ENCODE measurements at places on chromosomes 5 and 9.

DNA sequence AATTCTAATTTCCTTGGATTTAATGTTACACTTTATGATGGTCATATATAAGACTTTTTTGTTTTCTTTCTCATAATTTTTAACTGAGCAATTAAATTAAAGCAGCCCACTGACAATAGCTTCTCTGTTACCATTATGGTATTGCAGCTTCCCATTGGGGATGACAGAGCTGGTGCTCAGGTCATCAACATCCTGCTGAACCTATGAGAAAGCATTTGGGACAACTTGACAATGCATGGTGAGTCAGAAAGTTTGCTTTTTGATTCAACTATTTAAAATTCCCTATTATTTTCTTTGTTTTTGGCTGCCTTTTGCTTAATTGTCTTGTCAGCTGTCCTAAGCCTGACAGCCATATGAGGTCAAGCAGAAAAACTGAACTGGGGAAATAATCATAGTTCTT, 487.4 kb upstream of the RIOK2 start:
- DNase-seq: no peak

- DNase-seq: no peak
Measured at GRCh38 chr5:56282216-56282615, 49.1 kb upstream of the ANKRD55 start.

GRCh38 chr5:98570010-98570409, 203.5 kb upstream of the RGMB start:
- DNase-seq: no peak

- DNase-seq: no peak
Measured at GRCh38 chr9:125180876-125181275, 8.7 kb downstream of the PPP6C start.

GRCh38 chr5:64790210-64790609, 21.5 kb downstream of the CWC27 start:
- no peak for DNase-seq

DNA sequence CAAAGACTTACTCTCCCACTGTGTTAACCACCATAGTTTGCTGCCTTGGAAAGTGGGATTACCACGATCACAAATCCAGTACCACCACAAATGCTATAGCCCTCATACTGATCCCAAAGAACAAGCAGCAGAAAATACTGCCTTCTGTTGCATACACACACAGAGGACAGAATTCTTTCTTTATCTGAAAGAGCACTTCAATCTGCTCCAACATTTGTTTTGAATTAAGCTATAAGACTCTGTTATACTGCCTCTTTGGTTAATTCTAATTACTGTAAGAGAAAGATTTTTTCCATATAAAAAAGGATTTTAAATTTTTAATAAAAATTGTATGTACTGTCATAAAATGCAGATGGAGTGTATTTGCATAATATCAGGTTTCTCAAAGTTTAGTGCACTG, 69.8 kb downstream of the YIPF5 start:
- no peak for DNase-seq

GRCh38 chr9:87238545-87238944, 259.1 kb upstream of the DAPK1 start:
- DNase-seq: no peak

GRCh38 chr5:62341783-62342475, 35.9 kb downstream of the KIF2A start:
- no peak for DNase-seq

DNA sequence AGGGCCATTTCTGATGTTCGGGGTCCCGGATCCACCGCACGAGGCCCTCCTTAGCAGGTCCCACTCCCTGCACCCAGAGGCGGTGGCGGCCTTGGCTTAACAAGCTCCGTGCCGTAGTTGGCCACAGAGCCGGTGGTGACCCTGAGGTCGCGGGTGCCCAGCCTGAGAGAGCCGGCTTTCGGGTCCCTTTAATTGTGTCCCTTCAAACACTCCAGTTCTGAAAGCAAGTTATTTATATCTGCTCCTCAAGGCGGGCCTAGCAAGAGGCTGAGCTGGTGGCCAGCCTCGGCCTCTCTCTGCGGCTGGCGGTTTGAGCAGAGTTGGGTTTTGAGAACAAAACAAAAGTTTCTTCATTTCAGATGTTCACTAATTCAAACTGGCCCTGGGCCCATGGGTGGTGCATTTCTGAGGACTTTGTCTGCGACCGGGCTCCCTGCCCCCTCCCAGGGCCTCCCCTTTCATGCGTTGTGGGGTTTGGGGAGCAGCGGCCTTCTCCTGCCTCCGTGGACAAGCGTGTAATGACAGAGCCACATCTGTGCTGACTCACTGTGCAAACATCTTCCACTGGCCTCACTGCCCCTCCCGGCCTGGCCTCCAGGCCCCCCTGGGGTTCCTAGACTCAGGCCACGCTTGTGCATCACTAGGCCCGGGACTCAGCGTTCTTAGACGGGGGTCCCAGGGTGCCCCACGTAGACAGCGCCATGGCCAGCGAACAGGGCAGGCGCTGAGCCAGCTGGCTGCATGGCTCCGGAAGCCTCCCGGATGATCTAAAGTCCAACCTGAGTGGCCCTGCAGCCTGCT, 49.4 kb upstream of the COL5A1 start:
- no peak for DNase-seq

DNA sequence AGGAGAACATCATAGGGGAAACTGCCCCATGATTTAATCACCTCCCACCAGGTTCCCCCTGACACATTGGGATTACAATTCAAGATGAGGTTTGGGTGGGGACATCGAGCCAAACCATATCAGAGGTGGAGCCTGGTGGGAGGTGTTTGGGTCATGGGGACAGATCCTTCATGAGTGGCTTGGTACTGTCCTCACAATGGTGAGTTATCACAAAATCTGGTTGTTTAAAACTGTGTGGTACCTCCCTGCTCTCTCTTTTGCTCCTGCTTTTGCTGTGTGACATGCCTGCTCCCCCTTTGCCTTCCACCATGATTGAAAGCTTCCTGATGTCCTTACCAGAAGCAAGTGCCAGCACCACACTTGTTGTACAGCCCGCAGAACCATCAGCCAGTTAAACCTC, 16.2 kb upstream of the ZFR start:
- no peak for DNase-seq

GRCh38 chr5:109196087-109196822, 213.5 kb downstream of the PJA2 start:
- DNase-seq: no peak

DNA sequence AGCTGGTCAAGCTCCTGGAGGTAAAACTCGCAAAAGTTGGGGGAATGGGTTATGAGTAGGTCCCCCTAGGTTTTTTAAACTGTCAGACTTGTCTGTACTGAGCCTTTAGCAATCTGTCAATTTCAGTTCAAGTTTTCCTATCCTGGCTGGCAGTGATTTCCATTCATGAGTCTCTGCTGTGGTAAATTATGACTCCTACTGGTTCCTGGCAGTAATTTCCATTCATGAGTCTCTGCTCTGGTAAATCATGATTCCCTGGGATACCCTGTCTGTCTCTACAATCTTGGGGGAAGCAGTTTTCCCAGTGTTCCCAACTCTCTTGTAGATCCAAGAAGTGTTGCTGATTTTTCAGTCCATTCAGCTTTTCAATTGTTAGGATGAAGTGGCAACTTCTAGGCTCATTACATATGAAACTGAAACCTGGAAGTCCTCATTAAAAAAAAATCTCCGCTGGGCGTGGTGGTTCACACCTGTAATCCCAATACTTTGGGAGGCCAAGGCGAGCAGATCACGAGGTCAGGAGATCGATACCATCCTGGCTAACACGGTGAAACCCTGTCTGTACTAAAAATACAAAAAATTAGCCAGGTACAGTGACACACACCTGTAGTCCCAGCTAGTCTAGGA, 91.3 kb upstream of the GPBP1 start:
- DNase-seq: no peak

GRCh38 chr9:75106857-75107256, 18.5 kb downstream of the OSTF1 start:
- DNase-seq: peak; percentile 73

GRCh38 chr9:127380479-127380878, 16.5 kb upstream of the SLC2A8 start:
- no peak for DNase-seq

DNA sequence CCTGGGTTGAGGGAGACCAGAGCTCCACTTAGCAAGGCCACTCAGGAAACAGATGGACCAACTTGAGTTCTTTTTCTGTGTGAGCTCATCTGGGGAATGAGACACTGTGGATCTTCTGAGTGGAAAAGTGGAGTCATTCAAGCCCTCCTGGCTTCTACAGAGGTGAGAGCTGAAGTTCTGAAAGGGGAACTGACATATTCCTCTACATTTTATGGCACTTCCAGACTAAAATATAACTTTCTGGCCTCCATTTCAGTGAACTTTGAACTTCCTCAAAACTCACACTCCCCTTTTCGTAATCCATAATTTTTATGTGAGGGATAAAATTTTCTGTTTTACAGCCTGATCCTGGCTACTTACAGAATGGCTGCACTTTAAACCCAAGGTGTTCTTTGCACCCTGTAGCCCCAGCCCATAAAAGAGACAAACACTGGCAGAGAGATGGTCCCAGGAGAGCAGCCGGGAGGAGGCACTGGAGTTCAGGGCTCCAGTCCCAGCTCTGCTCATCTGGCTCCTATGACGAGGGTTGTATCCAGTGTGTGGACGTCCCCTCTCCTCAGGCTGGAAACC, 10.8 kb downstream of the SPAAR start:
- DNase-seq: no peak

DNA sequence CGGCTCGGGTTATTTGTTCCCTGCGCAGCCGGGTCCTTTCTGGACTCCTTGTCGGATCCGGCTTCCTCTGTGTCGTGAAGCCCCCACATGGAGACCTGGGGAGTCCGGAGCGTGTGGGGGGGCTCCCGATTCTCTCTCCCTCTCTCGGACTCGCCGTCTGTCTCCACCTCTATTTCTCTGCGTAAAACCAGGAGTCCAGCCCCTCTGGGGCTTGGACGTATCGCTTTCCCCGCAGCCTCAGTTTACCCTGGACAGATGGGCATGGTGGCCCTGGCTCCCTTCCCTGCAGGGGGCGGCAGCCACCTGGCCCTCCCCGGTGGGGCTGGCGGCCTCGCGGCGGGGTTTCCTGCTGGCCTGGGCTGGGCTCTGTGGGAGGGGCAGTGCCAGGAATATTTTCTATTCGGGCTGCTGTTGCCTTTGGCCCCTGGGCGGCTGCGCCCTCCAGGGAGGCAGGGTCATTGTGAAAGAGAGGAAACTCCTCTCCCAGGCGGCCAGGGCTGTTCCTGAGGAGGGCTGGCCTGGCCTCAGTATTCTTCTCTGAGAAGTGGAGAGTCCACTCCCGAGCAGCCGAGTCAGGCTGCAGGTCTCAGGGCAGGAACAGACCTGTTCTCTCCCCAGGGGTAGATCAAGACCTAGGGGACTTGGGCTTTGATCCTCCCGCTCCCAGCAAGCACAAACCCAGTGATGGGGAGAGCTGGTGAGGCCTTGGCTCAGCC, 665 bp downstream of the ASS1 start:
- DNase-seq: no peak

DNA sequence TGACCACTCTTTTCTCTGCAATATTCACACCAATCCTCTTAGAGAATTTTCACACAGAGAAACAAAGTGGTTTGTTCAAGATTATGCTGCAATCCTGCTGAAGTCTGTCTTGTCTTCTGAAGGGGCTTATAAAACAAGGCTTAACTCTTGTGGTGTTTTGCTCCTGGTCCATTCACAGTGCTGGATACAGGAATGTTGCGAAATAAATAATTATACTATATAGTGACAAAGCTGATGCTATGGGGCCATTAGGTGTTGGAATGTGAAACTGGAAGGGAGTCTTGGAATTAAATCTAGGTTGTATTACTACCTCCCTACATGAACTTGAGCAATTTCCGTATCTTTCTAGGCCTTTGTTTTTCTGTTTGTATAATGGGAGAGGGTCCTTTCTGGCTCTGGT, 170.2 kb downstream of the TRIM32 start:
- DNase-seq: no peak

DNA sequence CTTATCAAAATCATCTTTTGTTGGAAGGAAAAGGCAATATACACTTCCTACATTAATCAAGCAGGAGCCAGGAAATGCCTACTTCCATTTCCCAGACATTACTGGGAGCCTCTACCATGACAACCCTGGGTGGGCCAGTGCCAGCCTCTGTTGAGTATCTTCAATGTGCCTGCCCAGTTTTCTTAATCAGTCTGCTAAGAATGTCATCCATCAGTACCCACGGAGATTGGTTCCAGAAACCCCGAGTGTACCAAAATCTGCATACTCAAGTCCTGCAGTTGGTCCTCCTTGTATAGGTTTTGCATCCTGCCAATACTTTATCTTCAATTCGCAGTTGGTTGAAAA, 82.4 kb downstream of the MARCHF3 start:
- DNase-seq: no peak

DNA sequence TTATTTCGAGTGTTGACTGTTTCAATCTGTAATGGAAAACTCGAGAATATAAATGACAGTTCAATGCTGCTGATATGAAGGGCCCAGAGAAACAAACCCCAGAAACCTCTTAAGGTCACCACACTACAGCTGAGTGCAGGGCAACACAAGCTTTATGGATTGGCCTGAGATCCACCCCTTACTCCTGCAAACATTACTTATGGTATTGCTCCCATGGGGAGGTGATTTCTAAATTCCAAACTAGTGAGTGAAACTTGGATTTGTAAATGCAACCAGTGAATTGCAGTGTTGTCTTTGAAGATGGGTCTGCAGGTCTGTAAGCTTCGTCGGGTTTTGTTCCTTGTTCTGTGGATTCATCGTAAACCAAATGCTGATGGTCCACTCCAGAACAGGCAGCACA, 85.4 kb downstream of the NTRK2 start:
- no peak for DNase-seq

- no peak for DNase-seq
Measured at GRCh38 chr9:108477529-108478006, 378.2 kb downstream of the ACTL7B start.

DNA sequence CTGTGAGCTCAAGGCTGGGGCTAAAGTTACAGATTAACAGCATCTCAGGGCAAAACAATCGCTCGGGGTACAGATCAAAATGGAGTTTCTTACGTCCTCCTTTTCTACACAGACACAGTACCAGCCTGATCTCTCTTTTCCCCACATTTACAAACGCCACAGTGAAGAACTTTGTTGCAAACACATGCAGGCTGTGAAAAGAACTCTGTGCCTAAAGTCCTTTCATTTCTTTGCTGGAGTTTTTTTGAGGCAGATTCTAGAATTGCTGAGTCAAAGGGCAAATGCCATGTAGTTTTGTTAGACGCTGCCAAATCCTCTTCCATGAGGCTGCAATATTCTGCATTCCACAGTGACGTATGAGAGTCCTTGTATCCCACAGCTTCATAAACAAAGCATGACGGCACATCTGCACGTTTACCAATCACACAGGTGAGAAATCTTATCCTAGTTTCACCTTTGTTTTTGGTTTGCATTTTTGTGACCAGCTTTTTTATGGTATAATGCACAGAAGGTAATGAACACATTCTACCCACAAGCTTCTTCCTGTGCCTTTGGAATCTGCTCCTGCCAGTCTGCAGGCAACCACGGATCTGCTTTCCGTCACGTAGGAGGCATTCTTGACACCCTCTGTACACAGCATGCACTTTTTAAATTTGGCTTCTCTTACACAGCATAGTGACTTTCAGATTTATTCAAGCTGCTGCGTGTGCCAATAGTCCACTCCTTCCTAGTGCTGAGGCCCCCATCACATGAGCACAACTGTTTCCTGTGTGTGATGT, 44.6 kb upstream of the LPCAT1 start:
- peak; percentile 52 for DNase-seq

Data from renal pelvis (tissue), 12 donors.